ENCODE measurements at places on chromosomes 11 and 22. TPM values are rescaled to one million over a fixed set of nuclear protein-coding genes. Genes with fewer than 3 reads are reported as not detected.

DNA sequence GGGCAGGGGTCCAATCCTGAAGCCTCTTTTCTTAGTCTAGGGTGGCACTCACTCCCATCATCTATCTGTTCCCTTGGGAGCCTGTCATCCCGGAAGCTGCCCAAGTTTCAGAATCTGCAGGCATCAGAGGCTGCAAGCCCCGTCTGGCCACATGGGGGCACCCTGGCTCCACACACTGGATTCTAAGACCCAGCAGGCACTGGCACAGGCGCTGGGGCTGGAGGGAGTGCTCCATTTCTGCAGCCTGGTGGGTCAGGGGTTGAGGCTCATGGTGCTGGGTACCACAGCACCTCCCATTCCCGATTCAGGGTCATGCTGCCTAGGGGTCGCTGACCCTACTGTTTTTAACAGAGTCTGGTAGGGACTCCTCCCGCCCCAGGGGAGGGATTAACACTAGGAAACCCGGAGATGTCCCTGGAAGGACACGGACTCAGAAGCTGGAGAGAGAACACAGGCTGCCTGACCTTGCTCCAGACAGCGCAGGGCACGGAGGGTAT, 243.9 kb upstream of the SYN3 start:
- H3K27ac ChIP-seq = peak overlapping the region; percentile 37
- no peaks in the 10 kb centered on the region for H3K36me3 ChIP-seq
- peaks cover 15% of the 10 kb centered on the region for H3K4me1 ChIP-seq
- H3K4me3 ChIP-seq = peak overlapping the region; percentile 9
- peak; percentile 87 for DNase-seq
- no peaks in the 10 kb centered on the region for H3K27me3 ChIP-seq

DNA sequence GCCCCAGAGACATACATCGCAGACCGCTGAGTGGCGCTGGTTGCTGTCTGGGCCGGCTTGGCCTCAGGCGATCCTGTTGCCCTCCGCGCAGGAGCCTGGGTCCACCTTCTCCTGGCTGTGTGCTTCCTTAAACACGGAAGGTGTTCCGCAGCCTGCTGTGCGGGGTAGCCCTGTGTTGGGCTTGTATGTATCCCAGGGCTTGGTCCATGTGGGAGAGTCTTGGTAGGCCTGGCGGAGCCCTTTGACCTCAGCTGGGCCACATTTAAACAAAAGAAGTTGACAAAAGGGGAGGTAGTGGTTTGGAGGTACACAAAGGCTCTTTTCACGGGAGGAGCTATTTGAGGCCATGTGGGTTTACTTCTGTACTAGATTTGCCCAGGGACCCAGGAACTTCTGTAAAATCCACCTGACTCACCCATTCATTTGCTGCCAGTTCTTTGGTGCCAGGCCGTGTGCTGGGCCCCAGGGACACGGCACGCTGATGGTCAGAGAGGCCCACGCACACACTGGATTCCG, 11.0 kb upstream of the GRAMD4 start:
- no peak overlapping the region for H3K4me3 ChIP-seq
- H3K27ac ChIP-seq = no peak overlapping the region
- no peaks in the 10 kb centered on the region for H3K27me3 ChIP-seq
- H3K4me1 ChIP-seq = no peaks in the 10 kb centered on the region

DNA sequence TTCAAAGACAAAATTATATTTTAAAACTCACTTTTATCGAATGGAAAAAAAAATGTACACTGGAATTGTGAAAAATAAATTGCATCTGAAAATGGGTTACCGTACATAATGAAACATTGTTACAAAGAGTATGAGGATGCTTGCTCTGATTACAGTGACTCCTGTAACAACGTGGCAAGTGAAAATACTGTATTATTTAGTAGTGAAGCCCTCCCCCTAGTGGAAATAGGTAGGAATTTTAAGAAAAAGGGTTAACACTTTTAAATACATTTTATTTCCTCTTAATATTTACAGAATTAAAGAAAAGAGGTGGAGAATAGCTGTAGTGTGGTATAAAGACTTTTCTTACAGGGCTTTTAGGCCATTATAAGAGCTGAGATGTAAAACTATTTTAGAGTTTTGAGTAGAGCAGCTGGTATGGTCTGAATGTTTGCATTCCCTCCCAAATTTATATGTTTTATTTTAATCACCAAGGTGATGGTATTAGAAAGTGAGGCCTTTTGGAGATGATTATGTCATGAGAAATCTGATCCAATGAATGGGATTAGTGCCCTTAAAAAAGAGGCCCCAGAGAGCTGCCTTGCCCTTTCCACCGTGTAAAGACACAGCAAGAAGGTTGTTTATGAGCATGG, 25.2 kb downstream of the FAM76B start:
- DNase-seq = no peak
- peaks cover 14% of the 10 kb centered on the region for H3K36me3 ChIP-seq
- no peak overlapping the region for H3K27ac ChIP-seq
- no peaks in the 10 kb centered on the region for H3K27me3 ChIP-seq
- no peaks in the 10 kb centered on the region for H3K4me1 ChIP-seq
- no peak overlapping the region for H3K4me3 ChIP-seq

GRCh38 chr11:66331542-66332370, 4.5 kb downstream of the RIN1 start:
- peak; percentile 56 for DNase-seq
- peaks cover 43% of the 10 kb centered on the region for H3K4me1 ChIP-seq
- H3K4me3 ChIP-seq = no peak overlapping the region

DDIAS gene
- 3.1 TPM for polyA plus RNA-seq

WNT7B gene
- not detected for polyA plus RNA-seq

- H3K27me3 ChIP-seq = no peaks in the 10 kb centered on the region
- H3K4me1 ChIP-seq = no peaks in the 10 kb centered on the region
- no peak overlapping the region for H3K27ac ChIP-seq
- H3K36me3 ChIP-seq = no peaks in the 10 kb centered on the region
- DNase-seq = no peak
- H3K4me3 ChIP-seq = no peak overlapping the region
These were observed 159.1 kb downstream of the PGR start for GRCh38 chr11:100970283-100971164.

GRCh38 chr11:134045799-134046635, 22.9 kb upstream of the JAM3 start:
- no peaks in the 10 kb centered on the region for H3K27me3 ChIP-seq
- H3K36me3 ChIP-seq = no peaks in the 10 kb centered on the region
- peaks cover 58% of the 10 kb centered on the region for H3K4me1 ChIP-seq
- H3K27ac ChIP-seq = peak overlapping the region; percentile 78
- DNase-seq = peak; percentile 83

GRCh38 chr22:23263651-23264555, 83.6 kb downstream of the BCR start:
- H3K27me3 ChIP-seq = no peaks in the 10 kb centered on the region
- no peak overlapping the region for H3K4me3 ChIP-seq
- no peaks in the 10 kb centered on the region for H3K4me1 ChIP-seq
- peaks cover 58% of the 10 kb centered on the region for H3K36me3 ChIP-seq
- DNase-seq = no peak
- no peak overlapping the region for H3K27ac ChIP-seq

GRCh38 chr11:492427-493226, 14.4 kb downstream of the RNH1 start:
- H3K36me3 ChIP-seq = peaks cover 21% of the 10 kb centered on the region
- no peak overlapping the region for H3K27ac ChIP-seq
- DNase-seq = no peak

DNA sequence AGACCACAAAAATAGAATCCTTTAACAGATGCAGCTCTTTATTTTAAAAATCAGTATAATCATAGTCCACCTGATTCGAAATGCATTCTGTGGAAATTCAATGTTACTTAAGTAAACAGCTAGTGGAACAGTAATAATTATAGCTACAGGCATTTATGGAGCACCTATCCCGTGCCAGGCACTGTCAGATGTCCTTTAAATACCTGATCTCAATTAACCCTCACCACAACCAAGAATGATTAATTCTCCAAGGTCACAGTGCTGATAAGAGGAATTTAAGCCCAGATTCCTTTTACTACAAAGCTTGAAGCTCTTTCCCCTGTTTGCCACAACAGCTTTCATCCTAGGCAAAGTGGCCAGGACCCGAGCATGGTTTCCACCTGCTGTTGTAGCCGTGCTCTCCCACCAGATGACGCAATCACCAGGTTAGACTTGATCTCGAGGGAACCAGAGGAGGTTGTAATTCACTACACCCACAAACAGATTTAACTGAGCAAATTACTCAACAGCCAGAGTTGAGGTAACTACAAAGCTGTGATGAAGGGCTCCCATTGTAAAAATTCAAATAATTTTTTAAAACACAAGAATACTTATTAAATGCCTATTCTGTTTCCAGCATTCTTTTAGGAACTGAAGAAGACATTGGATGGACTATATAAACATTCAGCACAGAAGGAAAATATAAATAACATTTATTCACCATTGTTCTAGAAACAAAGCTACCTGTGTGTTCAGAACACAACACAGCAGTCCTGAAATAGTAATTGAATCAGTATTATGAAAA, 10.3 kb downstream of the PRDM10 start:
- no peak overlapping the region for H3K27ac ChIP-seq
- H3K4me3 ChIP-seq = no peak overlapping the region
- H3K27me3 ChIP-seq = no peaks in the 10 kb centered on the region
- H3K36me3 ChIP-seq = no peaks in the 10 kb centered on the region
- no peak for DNase-seq

Data from sigmoid colon (tissue), 7 donors.